CD4-positive, alpha-beta T cell treated with Interferon gamma for 1 hour (primary cell): ENCODE measurements at places on chromosomes 11 and 22.

GRCh38 chr11:70612459-70613141 is 214.3 kb downstream of the CTTN start:
- DNase-seq, result no peak

DNA sequence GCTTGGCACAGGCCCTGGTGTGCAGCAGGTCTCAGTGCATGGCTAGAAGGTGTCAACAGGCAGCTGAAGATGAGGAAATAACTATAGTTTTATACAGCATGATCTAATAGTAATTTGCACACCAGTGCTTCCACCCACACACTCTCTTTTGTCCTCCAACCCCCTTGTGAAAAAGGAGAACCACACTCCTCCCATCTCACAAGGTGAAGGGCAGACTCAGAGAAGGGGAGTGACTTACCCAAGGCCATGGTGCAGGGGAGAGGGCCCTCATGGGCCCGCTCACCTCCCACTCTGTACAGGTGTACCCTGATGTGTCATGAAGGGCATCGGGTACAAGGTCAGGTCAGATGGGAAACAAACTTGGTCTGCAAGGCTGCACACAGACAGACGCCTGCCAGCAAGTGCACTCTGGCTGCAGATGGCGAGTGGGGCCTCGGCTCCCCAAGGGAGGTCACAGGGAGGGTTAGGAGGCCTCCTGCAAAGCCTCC is 53.4 kb downstream of the DGCR2 start:
- DNase-seq, result no peak

GRCh38 chr11:77236901-77237300 is 64.6 kb downstream of the GDPD4 start:
- no peak for DNase-seq

DNA sequence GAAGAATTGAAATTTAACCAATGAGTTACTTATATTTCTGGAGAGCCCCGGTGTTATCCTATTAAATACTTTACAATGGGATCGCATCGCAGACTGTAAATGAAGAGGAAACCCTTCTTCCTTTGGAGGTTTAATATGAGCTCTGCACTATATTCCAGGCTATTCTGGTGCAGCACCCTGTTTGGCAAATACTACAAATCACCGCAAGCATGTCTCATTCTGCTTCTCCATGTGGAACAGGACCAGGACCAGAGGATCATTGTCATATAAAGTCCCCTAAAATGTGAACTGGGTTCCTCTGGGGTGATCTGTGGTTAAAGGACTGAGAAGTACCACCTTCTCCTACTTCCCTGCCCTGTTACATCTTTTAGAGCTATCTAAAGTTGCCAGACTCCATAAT is 703.7 kb downstream of the DLG2 start:
- DNase-seq, result no peak

GRCh38 chr11:36010010-36010740 is 66.3 kb downstream of the LDLRAD3 start:
- no peak for DNase-seq

- DNase-seq, result no peak
Observed at GRCh38 chr11:17978553-17979287, 34.1 kb downstream of the SERGEF start.

DNA sequence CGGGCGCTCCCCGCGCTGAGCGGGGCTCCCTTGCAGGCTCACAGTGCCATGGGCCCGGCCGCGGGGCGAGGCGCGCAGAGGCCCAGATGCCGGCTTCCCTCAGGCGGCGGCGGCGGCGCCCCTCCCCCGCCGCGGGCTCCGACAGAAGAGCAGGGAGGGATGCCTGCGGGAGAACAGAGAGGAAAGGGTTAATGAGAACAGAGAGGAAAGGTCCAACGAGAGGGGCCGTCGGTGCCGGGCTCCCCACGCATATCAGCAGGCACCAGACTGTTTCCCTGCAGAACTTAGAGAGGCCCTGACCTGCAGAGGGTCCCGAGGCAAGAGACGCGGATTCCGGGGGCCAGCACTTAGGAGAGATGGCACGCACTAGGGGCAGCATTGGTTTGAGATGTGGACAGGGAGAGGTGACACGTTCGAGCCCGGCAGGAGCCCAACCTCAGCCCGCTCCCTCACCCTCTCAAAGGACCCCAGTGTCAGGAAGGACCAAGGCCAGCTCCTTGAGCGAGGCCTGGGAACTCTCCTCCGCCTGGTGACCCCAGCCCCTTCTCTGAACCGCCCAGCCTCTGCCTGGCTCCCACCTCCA is 9.1 kb downstream of the NRXN2 start:
- no peak for DNase-seq

DNA sequence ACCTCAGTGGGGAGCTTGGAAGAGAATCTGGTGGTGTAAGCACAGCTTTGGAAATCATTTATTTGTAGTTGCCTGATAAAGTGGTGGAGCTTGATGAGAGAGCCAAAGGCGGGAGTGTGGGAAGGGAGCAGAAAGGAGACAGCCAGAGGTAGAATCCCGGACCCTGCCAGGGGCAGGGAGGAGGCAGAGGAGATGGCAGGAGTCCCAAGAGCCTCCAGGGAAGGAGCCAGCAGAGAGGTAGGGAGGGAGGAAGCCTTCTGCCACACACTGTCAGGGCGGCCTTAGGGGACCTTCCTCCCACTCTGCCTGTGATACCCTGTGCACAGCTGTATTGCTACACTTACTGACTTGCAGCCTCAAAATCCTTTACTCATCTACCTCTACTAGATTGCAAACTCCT is 15.4 kb downstream of the SCUBE2 start:
- no peak for DNase-seq

DNA sequence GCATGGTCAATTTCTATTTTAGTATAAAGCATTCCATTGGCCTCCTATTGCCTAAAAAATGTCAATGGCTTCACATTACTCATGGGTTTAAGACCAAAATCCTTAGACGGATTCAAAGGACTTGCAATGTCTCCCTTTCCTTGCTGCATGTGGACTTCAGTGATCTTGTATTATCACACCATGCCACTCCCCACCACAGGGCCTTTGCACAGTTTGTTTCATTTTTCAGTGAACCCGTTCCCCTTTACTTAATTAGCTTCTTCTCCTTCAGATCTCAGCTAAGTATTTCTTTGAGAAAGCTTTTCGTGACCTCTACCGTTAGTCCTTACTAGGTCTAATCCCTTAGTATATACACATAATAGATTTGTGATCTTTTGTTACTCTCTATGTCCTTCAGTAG is 269.7 kb downstream of the FAM76B start:
- no peak for DNase-seq

- DNase-seq, result no peak
Observed at GRCh38 chr22:39171623-39172264, 19.3 kb upstream of the CBX7 start.

- DNase-seq, result no peak
Observed at GRCh38 chr11:66457826-66458225, 8.9 kb upstream of the PELI3 start.

GRCh38 chr11:63557570-63557969 is 5.6 kb downstream of the PLAAT2 start:
- DNase-seq, result no peak

- no peak for DNase-seq
Observed at GRCh38 chr11:131246663-131247062, 123.8 kb upstream of the NTM start.

- no peak for DNase-seq
Observed at GRCh38 chr11:130483124-130483523, 34.7 kb downstream of the ADAMTS15 start.

GRCh38 chr11:8810540-8811301 is 100.3 kb upstream of the AKIP1 start:
- no peak for DNase-seq

DNA sequence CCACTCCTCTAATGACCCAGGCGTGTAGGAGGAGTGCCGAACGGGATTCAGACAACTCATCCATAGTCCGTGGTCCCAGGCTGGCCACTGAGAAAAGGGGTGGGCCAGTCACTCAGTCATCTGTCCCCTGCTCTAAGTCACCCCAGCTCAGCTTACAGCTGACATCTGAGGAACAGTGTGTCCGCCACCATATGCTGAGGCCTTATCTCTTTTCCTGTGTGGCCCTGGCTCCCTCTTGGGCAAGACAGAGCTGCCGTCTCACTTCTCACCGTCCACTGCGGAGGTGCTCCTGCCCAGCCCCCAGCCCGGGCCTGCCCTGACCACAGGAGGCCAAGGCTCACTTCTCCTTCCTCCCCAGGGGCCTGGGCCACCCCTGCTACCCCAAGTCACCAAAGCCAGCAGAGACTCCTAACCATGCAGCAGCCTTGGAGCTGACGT is 6.8 kb downstream of the CCDC86 start:
- DNase-seq, result no peak

DNA sequence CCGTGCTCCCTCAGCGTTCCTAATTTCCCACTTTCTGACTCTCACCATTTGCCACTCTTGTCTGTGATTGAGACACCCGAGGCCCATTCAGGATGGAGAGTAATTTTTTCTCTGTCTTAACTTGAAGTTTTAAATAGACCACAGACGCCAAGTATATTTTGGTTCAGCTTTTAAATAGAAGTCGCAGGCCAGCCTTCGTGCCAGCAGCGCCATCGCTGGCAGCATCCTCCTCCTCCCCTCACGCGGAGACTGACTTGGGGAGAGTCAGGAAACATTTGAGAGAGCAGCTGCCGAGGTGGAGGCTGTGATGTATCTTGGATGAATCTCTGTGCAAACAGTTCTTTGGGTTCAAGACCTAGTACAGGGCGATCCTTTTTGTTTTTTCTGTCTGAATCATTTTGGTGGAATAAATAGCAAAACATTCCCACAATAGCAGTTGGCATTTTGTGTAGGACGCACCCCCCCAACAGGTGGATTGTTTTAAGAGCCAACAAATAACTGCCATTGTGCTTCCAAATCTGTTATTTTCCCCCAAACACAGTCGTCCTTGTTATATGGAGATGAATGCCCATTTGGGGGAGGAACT is 889 bp upstream of the DMC1 start:
- DNase-seq, result peak; percentile 1

DNA sequence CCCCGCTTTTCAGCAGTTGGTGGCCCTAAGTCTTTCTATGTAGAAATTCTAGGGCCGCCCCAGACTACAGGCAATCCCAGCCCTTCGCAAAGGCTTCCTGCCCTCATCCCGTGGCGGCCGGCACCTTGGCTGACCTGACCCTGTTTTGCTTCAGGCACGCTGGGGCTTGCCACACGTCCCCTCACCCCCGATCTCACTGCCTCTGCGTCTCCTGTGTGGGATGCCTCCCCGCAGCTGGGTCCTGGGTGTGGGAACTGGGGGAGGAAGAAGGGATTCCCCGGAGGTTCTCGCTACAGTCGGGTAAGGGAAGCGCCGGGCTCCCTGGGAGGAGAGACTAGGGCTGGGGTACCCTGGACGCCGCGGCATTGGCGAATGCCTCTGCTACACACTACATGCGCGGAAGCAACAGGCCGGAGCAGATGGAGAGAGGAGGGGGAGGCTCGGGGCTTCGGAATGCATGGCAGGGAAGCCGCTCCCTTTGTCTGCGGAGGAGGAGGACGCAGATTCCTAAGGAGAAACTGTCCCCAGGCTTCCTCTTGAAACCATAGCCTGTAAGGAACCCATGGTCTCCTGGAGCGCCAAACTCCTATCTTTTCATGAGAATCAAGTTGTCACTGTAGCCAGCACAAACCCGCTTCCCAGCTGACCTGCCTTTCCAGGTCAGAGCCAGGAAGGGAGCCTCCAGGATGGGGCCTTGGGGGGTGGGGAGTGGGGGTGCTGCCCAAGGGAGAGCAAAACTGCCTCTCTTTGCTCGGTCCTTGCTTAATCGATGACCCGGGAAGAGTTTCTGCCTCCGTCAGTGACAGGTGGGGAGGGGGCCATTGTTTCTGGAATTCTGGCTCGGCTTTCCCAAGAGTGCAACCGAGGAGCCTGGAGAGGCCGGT is 1.4 kb downstream of the DTX4 start:
- DNase-seq, result no peak

GRCh38 chr11:72429626-72430025 is 4.7 kb downstream of the CLPB start:
- no peak for DNase-seq

GRCh38 chr11:91209306-91209705 is 986.5 kb upstream of the CHORDC1 start:
- DNase-seq, result no peak

DNA sequence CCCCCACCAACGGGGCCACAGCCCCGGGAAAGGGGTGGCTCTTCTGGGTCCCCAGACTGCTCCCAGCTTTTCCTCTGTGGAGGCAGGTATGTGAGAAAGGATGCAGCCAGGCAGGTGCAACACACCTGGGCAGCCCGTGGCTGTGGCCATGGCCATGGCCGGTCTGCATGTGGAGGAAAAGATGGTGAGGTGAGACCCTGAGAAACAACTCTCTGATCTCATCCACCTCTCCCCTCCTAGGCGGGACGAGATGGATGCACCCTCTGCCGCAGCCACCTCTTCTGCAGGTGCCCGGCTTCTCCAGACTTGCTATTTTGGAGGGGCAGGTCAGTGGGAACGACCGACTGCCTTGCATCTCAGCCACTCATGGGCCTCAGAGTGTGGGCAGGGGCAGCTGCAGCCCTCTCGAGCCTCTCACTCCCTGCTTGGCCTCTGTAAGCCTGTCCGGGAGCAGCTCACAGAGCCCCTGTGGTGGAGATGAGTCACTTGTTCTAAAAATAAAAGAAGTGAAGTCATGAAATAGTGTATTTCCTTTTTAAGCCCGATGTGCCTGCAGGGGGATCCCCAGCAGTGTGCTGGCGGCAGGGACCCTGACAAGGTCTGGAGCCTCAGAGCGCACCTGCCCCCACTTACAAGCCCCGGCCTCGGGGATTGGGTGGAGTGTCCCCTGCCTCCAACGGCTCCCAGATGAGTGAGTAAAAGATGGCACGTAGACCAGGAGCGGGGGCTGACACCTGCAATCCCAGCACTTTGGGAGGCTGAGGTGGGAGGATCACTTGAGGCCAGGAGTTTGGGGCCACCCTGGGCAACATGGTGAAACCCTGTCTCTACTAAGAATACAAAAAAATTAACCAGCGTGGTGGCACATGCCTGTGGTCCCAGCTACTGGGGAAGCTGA is 10.7 kb downstream of the SMIM38 start:
- no peak for DNase-seq

DNA sequence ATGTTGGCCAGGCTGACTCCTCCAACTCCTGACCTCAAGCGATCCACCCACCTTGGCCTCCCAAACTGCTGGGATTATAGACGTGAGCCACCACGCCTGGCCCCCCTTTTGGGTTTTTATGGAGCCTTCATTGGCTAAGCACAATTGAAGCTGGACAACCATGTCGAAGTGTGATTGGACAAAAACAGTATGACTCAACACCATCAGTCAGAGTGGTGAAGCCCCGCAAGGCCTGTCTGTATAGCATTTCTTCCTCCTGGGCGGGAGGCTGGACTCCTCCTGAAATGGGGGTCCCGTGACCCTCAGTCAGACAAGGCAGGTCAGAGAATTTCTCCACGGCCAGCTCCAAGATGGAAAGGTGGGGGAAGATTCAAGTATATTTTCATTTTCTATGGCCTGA is 3.1 kb upstream of the PARVB start:
- DNase-seq, result no peak

DNA sequence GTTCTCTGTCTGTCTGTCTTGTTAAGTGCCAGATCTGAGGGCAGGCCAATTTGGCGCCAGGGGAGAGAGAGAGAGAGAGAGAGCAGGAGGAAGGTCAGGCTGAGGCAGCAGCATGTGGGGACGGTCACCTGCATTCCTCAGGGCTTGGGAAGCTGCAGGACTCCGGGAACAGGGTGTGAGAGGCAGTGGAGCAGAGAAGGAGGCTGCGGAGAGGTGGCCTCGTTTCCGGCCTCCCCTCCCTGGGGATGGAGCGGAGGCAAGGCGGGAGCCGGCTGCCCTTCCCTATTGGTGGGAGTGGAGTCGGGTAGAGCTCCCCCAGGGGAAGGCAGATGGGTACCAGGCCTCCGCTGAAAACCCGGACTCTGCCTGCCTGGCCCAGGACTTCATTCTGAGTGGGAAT is 9.7 kb downstream of the CLMP start:
- no peak for DNase-seq
